Activated gamma-delta T cell (primary cell): ENCODE measurements at places on chromosomes 6 and 20.

GRCh38 chr6:44002593-44003344, 124.5 kb downstream of the MRPL14 start:
- DNase-seq = peak; percentile 37

DNA sequence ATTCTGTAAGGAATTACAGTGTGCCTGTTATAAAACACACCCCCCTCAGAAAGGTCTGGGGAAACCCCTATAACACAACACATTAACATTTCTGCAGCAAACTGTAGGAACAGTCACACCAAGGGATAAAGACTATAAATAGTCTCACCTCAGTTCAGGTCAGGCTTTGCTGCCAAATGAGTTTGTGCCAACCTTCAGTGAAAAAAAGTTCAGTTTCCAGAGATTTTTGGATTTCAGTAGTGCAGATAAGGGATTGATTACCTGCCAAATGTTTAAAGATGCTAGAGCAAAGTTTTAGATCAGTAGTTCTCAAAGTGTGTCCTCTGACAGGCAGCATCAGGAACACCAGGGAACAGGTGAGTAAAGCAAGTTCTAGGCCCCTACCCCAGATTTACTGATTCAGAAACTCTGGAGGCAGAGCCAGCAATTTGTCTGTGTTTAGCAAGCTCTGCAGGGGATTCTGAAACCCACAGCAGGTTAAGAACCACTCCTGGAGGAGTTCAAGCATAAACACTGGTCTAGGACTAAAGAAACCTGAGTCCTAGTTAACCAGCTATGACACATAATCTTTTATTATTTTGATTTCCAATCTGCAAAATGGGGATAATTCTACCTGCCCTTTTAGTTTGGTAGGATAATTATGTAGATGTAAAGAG, 111.0 kb downstream of the RCAN2 start:
- no peak for DNase-seq

DNA sequence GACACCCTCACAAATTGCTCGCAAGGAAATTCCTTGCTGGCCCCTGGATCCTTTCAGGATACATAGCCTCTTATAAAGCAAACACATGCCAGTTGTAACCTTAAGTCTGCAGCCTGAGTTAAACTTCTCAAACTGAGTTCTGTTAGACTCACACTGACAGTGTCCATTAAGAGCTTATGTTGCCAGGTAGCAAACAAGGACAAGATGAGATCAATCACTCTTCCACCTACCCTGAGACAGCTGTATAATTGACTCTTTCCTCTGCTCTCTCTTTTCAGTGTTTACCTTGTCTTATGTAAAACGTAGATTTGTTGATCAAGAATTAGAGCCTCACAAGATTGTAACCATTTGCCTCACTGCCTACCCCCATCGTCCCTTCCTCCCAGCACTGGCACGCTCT, 359.8 kb downstream of the EPM2A start:
- no peak for DNase-seq

DNA sequence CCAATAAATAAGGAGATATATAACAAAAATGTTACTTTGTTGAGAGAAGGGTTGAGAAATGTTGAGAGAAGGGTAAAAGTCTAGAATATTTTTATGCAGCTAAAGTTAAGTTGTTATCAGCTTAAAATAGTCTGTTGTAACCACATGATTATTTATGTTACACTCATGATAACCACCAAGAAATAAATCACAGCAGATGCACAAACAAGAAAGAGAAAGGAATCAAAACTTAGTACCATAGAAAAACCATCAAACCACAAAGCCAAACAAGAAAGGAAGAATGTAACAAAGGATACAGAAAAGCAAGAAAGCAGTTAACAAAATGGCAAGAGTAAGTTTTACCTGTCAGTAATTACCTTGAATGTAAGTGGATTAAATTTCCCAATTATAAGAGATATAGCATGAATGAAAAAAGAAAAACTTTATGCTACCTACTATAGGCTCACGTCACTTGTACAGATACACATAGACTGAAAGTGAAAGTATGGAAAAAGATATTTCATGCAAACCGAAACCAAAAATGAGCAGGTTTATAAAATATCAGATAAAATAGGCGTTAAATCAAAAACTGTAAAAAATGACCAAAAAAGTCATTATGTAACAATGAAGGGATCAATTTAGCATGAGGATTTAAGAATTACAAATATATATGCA, 93.6 kb downstream of the STXBP5 start:
- DNase-seq = no peak

DNA sequence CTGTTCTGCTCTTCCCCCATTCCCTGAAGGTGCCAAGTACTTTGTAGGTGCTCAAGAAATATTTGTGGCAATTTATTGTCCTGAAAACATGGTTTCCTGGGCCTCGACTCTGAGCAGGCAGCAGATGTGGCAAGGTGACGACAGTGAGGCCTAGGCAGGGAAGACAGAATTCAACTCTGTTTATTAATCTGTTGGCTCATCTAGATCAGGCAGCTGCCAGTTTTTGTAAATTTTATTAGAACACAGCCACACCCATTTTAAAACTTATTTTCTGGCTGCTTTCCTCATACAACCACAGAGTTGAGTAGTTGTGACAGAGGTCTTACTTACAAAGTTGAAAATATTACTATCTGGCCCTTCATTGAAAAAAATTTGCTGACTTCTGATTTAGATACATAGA, 24.5 kb downstream of the MAPK14 start:
- DNase-seq = no peak

GRCh38 chr6:8939615-8940014, 504.3 kb upstream of the SLC35B3 start:
- no peak for DNase-seq

DNA sequence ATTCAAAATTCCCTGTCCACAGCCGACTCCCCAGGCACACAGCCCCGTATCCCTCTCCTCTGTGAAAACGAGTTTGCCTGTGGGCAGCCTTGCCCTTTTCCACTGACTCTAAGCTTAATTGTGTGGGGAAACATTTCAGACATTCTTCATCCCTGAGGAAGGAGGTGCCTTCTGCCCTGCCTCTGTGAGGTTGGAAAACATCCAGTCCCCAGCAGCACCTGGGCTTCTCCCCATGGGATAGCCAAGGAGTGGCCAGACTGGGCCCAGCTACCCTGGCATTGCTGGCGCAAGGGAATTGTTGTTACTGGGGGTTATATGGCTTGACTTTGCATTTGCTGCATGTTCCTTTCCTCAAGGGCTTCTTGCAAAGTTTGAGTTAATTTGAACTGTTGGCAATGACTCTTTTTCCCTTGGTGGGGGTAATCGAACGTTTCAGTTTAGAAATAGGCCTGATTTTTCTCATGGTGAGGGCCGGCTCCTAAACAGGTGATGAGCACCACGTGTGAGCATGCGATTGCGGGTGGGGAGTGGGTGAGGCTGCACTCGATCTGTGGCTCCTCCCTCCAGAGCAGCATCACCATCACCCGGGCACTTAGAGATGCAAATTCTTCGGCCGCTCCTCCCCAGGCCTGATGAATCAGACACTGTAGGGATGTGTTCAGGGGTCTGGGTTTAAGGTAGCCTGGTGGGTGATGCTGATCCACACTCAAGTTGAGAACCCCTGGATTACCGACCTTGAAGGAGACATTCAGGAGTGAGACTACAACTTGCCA, 29.9 kb downstream of the GABRR2 start:
- no peak for DNase-seq

DNA sequence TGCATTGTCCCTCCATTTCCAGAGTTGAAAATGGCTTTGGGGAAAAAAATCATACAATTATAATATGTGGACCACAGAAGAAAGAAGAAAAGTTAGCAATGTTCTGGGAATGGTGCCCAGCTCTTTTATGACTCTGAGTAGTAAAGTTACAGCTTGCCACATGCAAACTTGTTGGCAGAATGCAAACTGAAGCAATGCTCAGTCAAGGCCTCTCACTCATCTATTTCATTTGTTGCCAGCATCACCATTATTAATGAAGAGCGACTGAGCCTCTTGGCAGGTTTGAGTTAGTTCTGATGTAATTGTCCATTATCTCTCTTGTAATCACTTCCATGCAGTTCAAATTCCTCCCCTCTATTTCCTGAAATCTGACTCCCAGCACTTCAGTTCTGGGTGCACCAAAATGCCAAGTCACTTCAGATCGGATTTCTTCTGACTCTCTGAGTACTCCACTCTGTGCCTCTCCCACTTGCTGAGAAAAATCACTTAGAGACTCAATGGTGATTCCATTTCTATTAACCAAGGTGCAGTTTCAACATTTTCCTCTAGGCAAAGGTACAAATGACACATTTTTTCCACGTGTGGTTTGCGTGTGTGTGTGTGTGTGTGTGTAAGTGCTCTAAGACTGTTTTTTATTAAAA, 154.4 kb upstream of the STMND1 start:
- DNase-seq = no peak

GRCh38 chr20:48822879-48823385, 4.9 kb downstream of the PREX1 start:
- DNase-seq = no peak

- DNase-seq = no peak
Observed at GRCh38 chr6:68094070-68094469, 541.0 kb upstream of the ADGRB3 start.

- no peak for DNase-seq
Observed at GRCh38 chr20:24630486-24631172, 161.2 kb downstream of the SYNDIG1 start.

DNA sequence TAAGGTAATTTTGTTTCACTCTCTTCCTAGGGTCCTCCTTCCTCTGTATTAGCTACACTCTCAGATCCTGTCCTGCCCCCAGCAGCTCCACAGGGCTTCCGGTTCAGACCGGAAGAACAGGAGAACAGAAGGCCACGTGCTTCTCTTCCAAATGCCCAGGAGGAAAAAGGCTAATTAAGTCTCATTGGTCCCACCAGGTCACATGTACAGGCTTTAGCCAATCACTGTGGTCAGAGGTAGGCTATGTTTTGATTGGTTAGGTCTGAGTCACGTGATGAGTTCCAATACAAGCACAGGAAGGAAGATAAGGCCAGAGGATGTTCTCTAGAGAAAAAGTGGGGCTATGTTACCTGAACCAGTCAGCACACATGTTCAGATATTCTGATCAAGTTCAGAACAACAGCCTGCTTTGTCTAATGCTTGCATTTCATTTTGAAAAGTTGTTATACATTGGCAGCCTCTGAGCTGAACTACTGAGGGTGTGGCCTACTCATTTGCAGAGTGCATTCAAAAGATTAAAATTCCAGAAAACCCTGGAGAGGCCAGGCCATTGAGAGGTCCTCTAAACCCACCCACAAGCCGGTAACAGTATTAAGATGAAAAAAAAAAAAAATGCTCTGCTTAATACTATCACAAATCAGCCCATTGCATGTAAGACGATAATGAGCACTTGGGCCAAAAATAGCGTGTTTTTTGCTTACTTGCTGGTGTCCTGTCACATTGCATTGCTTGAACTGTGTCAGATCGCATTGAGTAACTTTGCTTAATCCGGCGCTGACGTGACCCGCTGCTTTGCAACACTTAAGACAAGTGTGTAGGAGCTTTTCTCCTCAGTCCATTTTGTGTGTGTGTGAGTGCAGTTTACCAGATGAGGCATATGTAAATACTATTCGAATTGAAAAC, 170.3 kb downstream of the TSHZ2 start:
- no peak for DNase-seq

- no peak for DNase-seq
Observed at GRCh38 chr6:141501616-141502015, 631.1 kb upstream of the GJE1 start.

- no peak for DNase-seq
Observed at GRCh38 chr20:63980317-63980805, 571 bp upstream of the PRPF6 start.

GRCh38 chr6:109187399-109188114, 92.2 kb downstream of the CEP57L1 start:
- DNase-seq = no peak

DNA sequence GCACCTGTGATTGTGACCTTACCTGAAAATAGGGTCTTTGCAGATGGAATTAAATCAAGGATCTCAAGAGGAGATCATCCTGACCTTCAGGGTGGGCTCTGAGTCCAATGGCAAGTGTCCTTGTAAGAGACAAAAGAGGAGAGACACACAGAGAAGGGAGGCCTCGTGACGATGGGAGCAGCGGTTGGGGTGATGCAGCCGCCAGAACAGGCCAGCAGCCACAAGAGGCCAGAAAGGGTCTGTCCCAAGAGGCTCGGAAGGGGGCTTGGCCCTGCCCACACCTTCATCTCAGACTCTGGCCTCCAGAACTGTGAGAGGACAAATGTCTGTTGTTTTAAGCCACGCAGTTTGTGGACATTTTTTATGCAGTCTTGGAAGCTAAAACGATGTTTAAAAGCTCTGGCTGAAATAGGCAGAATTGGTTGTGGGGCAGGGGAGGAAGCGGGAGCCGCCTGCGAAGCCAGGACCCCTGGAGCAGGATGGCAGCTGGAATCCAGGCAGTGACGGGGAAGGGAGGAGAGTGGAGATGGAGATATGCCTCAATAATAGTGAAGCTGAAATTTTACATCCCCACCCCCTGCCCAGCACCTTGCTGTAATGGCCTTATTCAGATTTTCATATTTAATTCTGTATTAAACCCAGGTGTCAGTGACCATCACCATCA, 216.4 kb downstream of the ANKRD60 start:
- no peak for DNase-seq

DNA sequence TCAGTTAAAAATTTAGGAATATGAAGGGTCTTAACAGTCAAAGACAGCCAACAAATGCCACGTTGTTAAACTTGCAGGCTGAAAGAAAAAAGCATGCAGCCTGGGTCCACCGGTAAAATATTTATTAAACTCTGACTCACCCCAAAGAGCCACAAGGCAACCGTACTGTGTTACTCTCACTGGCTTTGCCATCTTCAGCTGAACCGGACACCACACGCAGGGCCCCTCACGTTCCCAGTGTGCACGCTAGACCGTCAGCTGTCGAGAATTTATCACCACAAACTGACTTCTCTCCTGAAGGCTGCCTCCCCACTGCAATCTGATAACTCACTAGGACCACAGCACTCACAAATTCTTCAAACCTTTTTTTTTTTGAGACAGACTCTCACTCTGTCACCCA, 30.7 kb downstream of the HUS1B start:
- DNase-seq = no peak

- no peak for DNase-seq
Observed at GRCh38 chr20:10560686-10561085, 113.1 kb downstream of the JAG1 start.

DNA sequence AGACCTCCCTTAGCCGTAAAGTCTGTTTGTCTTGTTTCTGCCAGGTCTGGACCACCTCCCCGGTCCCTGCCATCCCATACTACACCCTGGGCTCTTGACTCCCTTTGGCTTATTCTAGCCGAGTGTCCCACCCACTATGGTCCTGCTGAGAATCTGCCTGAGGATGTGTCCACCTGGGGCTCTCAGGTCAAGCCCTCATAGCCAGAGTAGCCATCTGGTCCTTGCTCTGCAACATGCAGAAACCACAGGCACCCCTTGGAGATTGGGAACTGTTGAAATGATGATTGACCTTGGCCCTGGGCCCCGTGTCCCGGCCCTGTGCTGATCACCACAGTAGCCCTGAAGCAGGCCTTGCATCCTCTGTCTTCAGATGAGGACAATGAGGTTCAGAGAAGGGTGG, 44.0 kb downstream of the VSTM2L start:
- DNase-seq = no peak

GRCh38 chr20:22904905-22905304, 130.2 kb upstream of the SSTR4 start:
- DNase-seq = no peak

GRCh38 chr6:106927531-106928398, 46.8 kb downstream of the CD24 start:
- no peak for DNase-seq

- DNase-seq = no peak
Observed at GRCh38 chr6:146408583-146408982, 135.1 kb upstream of the RAB32 start.

- no peak for DNase-seq
Observed at GRCh38 chr6:131950767-131951575, at the start of gene CCN2. Gene CCN2, minus strand, starts transcription at chr6:131951372. Its CDS starts 200 bp downstream, at chr6:131951172.

GRCh38 chr6:72238021-72238420, 351.7 kb downstream of the RIMS1 start:
- DNase-seq = no peak
